ENCODE measurements at places on chromosomes 16 and 17. TPM values are rescaled to one million over a fixed set of nuclear protein-coding genes. Genes with fewer than 3 reads are reported as not detected.

SNX20 gene
- total RNA-seq = 25.7 TPM

LRRC37A gene
- 1.3 TPM for total RNA-seq

KRT16 gene
- total RNA-seq = not detected

ZG16B gene
- 0.33 TPM for total RNA-seq

ZNF469 gene
- 1.6 TPM for total RNA-seq

KRT28 gene
- not detected for total RNA-seq

CCL16 gene
- total RNA-seq = not detected

DNA sequence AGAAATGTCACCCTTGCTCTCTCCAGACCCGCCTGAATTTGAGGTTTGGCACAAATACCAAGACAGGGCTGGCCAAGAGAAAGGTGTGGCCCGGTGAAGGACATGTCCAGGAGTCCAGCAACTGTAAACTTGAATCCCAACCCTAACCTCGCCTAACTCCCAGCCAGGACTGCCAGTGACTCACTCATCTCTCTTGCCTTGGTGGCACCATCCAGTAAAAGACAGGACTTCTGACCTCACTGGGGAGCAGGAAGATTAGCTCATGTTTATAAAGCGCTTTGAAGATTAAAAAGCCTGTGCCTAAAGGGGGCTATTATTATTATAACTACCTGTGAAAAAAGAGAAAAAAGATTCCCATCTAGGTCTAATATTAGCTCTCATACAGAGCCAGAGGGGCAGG, 335.3 kb downstream of the SOX9 start:
- DNase-seq = no peak

DNA sequence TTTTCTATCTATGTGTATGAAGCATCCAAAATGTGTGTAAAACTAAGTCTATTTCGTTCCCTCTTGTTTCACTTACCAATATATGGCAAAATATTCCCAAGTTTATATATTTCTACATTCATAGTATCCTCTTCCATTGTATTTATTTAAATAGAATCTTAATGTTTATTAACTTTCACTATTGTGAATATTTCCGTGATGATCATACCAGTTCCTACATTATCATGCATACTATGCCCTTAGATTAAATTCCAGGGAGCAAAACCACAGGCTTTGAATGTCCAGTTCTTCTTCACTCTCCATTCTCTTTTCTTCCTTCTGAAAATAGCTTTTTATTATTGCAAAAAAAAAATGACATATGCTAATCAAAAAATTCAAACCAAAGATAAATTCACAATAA, 4.0 kb downstream of the MAP2K6 start:
- DNase-seq = no peak

GRCh38 chr16:16144416-16144815, 78.9 kb downstream of the ABCC6 start:
- DNase-seq = no peak

GRCh38 chr17:29143894-29144293, 36.3 kb downstream of the MYO18A start:
- no peak for DNase-seq

GRCh38 chr17:40303009-40303657, 5.8 kb upstream of the RARA start:
- peak; percentile 52 for DNase-seq

GRCh38 chr17:82876602-82877379, 37.0 kb upstream of the ZNF750 start:
- no peak for DNase-seq

GRCh38 chr17:247767-248166, 66.3 kb upstream of the DOC2B start:
- peak; percentile 3 for DNase-seq

DNA sequence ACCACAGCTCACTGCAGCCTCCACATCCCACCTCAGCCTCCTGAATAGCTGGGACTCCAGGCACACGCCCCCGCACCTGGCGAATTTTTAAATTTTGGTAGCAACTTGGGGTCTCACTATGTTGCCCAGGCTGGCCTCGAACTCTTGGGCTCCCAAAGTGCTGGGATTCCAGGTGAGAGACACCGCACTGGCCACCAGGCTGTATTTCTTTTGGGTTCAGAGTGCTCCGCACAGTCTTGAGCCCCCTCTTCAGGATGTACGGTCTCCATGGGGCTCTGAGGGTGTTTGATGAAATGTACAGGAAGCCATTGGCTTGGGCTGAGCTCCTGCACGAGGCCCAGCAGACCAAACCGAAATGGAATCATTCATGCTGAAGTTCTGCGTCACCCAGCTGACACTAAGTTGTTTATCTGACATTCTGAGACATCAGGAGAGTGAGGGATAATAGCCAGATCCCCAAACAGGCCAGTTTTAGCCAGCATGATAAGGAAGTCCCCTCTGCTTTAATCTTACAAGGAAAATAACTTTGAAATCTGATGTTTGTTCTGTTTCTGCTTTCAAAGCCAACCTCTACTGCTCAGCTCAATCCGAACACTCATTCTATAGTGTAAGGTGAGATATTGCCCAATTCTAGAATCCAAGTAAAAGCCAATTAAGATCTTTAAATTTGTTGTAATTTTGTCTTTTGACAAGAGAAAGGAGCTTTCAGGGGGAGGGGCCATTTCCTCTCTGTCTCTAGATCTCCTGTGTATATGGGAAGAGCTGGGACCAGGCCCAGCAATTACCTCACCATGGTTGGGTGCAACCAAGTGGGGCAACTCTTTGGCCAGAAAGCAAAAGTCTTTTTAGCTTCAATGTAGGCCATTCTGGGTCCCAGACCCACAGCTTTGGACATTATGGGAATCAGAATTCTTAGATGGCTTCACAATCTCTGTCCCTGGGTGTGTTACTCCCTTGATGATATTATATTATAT, 23.7 kb downstream of the GPR142 start:
- DNase-seq = no peak

DNA sequence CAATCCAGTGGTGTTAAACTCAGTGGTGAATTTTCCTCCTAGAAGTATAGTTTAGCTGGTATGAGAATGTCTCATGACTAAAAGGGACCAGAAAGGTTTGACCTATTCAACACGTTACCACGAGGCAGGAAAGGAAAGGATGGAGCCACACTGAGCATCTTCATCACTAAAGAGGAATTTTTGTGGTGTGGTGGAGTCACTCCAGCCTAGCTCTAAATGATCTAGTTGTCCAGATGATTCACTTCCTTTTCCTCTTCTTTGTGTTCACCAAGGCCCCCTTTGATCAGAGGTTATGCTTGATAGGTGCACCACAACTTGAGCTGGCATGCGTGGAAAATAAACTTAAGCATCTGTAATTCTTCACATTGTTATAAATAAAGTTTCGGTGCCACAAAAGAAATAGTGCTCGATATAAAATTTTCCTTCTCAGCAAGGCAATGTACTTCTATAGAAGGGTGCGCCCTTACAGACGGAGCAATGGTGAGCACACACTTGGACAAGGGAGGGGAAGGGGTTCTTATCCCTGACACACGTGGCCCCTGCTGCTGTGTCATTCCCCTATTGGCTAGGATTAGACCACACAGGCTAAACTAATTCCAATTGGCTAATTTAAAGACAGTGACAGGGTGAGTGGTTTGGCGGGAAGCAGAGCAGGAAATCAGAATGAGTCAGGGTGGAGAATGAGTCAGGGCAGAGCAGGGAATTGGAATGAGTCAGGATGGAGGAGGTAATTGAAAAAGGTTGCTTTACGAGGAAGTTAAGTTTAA, 254.6 kb downstream of the HS3ST3A1 start:
- DNase-seq = no peak

DNA sequence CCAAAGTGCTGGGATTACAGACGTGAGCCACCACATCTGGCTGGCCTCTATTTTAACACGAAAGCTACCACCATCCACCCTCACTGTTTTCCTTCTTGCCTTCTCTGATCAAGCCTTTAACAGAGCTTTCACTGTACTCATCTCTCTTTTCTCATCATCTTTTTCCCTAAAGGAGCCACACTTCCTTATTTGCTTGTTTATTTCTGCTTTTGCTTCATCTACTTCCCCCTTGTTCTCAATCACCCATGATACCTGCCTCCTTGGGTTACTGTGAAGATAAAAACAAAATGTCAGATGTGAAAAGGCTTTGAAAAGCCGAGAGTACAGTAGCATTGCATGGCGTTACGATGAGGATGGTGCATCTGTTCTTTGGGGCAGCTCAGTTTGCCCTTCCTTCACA, 79.9 kb downstream of the ZNF18 start:
- DNase-seq = no peak

DNA sequence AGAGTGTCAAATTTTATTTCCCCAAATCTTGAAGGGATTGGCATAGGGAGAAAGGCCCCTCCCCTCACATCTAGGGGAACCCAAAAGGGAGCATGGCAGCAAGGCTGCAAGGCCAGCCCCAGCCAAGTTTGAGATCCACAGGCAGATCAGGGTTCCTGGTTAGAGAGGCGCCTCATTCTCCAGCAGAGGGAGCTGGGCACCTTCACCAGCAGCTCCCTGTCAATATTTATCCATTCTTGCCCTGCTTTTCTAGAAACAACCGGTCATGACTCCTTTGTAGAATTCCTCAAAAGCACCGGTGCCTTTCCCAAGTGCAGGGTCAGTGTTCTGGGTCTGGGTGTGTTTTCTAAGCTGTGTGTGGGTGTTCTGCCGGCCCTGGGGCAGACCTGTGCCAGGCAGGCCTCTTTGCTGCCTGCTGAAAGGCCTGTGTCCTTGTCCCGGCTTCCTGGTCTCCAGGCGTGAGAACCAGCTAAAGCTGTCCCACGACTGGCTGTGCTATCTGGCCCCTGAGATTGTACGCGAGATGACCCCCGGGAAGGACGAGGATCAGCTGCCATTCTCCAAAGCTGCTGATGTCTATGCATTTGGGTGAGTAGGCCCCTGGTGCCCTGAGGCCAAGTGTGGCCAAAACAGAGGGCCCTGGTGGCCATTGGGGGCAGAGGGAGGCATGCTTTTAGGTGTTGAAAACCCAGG, 21.2 kb upstream of the LGALS9 start:
- no peak for DNase-seq

- peak; percentile 1 for DNase-seq
These were observed 70.6 kb downstream of the AMFR start for GRCh38 chr16:56354746-56355145.

DNA sequence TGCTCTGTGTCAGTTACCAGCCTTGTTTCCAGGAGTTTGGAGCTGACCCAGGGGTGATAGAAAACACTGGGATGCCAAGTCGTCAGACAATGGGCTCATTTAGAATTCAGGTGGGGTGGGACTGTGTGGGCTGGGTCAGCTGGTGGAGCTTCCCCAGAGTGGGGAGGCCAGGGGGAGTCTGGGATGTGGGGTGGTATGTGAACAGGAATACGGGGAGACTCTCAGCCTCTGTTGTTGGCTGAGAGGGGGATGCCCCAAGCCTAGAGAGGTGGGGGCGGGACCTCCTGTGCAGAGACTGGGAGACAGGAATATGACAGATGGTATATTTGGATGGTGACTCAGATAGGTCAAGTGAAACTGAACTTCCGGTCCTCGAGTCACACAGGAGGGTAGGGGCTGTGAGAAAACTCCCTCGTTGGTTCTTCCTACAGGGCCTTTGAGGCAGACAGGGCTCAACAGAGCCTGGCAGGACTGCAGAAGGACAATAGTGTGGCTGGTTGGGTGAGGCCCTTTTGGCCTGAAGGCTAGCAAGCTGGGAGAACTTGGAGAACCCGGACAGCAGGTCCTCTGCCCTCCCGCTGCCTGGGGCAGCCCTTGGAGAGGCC, 23.7 kb downstream of the CDH1 start:
- no peak for DNase-seq

DNA sequence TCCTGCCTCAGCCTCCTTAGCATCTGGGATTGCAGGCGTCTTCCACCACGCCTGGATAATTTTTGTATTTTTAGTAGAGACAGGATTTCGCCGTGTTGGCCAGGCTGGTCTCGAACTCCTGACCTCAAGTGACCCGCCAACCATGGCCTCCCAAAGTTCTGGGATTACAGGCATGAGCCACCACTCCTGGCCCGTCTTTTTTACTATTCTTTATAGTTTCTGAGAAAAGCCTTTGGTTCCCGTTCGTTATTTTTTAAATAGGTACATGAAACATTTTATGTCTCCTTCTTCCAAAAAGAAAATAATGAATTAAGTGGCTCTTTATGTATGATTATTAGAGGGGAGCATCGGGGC, 570 bp upstream of the BCO1 start:
- no peak for DNase-seq

DNA sequence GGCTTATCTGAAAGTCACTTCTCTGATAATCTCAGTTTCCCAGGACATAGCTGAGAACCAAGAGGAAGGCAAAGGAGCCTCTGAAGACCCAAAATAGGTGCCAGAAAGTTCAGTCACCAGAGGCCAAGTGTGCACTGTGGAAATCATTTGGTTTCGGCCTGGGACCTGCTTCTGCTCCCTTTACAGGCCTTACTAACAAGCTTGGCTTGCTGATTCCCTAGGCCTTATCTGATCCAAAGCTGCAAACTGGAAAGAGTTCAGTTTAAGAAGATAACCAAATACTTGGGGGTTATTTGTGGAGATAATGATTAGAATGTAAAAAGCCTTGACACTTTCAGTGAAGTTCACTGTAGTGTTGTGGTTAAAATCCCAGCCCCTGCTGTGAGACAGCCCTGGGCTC, 17.0 kb downstream of the ITGA3 start:
- DNase-seq = no peak

DNA sequence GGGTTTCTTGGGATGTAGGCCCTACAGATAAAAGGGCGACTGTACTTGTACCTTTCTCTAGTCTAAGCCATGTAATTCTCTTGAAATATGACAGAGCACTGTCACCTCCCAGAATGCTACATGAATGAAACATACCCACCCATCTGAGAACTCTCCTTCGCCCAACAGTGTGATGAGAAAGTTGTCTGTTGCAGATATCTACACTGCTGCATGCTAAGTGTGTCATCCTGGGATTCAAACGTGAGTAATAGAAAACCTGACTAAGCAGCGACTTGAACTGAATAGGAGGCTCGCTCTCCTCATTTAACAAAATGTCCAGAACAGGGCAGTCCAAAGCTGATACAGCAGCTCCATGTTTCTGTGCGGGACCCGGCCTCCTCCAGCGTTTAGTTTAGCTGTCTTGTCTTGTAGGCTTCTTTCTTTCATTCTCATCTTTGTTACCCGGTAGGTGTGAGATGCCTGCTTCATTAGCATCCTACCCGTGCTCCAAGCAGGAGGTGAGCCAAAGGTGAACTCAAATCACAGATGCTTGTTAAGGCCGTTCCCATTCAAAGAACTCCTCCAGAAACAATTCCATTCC, 211.9 kb downstream of the PRKCA start:
- no peak for DNase-seq

- no peak for DNase-seq
These were observed 51.1 kb downstream of the SF3B3 start for GRCh38 chr16:70574595-70575271.

GRCh38 chr16:23496821-23497542, 13.3 kb downstream of the GGA2 start:
- DNase-seq = no peak

DNA sequence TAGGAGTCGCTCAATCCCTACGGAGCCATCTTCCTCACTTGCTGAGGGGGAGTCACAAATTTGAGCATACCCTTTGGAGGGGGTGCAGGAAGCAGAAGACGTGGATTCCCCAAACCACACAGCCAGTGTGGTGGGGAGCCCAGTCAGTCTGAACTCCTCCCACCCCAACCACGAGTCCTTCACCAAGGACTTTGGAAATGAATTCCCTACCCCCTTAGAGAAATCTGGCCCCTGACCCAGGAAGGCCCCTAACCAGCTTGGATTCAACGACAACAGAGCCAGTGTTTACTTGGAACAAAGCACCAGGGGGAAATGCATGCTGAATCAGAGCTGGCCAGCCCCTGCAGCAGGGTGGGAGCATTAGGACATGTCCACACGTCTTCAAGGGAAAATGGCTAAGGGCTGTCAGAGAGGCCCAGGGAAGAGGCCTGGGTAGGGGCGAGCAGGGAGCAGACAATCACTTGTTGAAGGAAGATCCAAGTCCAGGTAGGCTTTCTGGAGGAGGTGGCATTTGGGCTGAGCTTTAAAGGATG, 5.5 kb upstream of the TMEM92 start:
- DNase-seq = no peak

- no peak for DNase-seq
These were observed 789 bp upstream of the PIPOX start for GRCh38 chr17:29042026-29042678.

All from activated T-cell treated with anti-CD3 and anti-CD28 coated beads, Interleukin-2, amount 50 U/mL, for 4 hours (primary cell).